Hepatocyte (in vitro differentiated cells): ENCODE measurements at places on chromosomes 2 and 18. TPM values are rescaled to one million over a fixed set of nuclear protein-coding genes. Genes with fewer than 3 reads are reported as not detected.

Gene FNDC4
- total RNA-seq, result 15.6 and 16.3 TPM in 2 replicates

Gene VIL1
- 218 and 261 TPM in 2 replicates for total RNA-seq

Gene XDH
- 4.0 and 6.7 TPM in 2 replicates for total RNA-seq

Gene NDUFS1
- 92.7 and 121 TPM in 2 replicates for total RNA-seq

GRCh38 chr18:29871246-29871645 lies 1171.3 kb downstream of the DSC3 start:
- no peak overlapping the region for H3K4me3 ChIP-seq
- no peaks in the 10 kb centered on the region for H3K36me3 ChIP-seq
- no peak overlapping the region for H3K27ac ChIP-seq
- no peaks in the 10 kb centered on the region for H3K4me1 ChIP-seq
- no peaks in the 10 kb centered on the region for H3K27me3 ChIP-seq
